Choroid plexus epithelial cell (primary cell): ENCODE measurements at places on chromosomes 2 and 18.

DNA sequence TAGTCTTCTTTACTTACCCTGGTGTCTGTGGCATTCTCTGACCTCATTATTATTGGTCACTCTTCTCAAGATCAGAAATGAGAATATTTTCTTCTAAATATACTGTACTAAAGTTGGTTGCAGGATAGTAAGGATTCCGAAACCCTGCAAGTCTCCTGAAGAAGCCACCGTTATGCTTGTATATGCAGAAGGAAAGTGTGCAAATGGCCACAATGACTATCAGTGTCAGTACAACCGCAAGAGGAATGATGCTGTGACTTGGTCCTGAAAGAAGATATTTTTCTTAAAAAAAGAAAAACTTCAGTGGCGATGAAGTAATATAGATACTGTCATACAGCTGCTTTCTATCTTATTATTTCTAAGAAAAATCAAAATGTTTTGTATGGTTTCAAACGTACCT, 120.7 kb downstream of the PLA2R1 start:
- DNase-seq = no peak

- DNase-seq = peak; percentile 63
Observed at GRCh38 chr18:22559414-22560274, 141.9 kb upstream of the CTAGE1 start.

- DNase-seq = peak; percentile 86
Observed at GRCh38 chr2:120283649-120284048, 31.0 kb downstream of the RALB start.

- DNase-seq = peak; percentile 87
Observed at GRCh38 chr2:188527141-188527540, 235.5 kb downstream of the GULP1 start.

GRCh38 chr2:27191070-27191829, 20.6 kb upstream of the ATRAID start:
- DNase-seq = peak; percentile 87

DNA sequence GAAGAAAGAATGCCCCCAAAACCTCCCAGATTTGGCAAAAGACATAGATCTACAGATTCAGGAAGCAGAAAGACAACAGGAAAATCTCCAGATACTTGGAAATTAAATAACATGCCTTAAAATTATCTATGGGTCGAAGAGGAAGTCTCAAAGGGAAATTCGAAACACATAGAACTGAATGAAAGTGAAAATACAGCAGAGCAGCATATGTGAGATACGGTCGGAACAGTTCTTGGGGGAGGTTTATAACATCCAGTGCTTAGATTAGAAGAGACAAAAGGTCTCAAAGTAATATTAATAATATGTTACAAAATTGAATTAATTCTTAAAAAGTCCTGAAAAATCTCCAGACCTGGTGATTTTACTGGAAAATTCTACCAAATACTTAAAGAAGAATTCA, 14.3 kb downstream of the KCNG2 start:
- no peak for DNase-seq

DNA sequence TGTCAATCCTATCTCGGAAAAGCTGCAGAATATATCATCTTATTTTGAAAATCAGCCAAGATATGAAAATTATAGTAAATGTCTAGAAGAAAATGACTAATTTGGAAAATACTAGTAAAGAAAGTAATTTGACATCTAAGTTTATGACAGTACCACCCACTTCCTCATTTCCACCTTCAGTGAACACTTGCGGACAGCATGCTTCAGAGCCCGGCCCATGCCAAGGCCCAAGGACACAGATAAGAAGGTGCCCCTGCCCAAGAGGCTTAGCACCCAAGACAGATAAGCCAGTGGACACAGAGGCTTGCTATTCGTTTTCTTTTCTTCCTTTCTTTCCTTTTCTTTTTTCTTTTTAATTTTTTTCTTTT, 4.8 kb upstream of the KCNG2 start:
- no peak for DNase-seq

- DNase-seq = no peak
Observed at GRCh38 chr2:30985493-30986230, 152.6 kb downstream of the GALNT14 start.

- DNase-seq = no peak
Observed at GRCh38 chr2:176080540-176081375, 3.0 kb downstream of the EVX2 start.

DNA sequence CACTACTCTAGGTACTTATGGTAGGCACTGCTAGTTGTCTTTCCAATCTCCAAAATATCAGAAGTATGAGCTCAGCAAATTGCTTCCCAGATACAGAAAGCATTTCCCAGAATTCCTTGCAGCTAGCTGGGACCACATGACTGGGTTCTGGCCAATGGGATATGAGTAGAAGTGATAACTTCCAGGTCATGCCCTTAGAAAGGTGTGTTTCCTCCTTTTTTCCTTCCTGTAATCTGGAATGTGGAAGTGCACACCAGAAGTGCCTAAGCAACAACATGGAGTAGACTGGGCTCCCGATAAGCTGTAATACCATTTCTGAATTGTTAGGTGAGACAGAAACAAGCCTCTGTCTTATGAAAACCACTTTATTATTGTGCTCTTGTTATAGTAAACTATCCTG, 279.8 kb downstream of the ZNF385B start:
- no peak for DNase-seq

GRCh38 chr2:54939446-54940118, 110.7 kb downstream of the RTN4 start:
- no peak for DNase-seq

- peak; percentile 80 for DNase-seq
Observed at GRCh38 chr18:72544092-72544886, at the start of gene CBLN2. Gene CBLN2 (minus strand): TSS chr18:72544342. CDS start chr18:72542160, 2,182 bp downstream.

DNA sequence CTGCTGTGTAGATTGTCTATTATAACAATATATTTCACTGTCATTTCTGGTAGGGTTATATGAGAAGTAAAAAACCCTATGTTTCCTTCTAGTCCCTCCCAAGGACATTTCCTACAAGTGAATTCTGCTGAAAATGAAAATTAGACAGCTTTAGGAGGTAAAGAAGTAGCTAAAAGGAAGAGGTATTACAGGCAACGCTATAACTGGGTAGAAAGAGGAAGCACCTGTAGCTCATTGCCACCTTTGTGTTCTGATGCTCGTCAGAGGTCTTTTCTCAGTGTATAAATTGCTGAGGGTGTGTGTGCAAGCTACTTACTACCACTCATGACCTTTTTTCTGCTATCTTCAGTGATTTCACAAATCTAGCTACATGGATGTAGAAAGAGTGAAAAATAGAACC, 1.4 kb downstream of the DNAJC10 start:
- DNase-seq = no peak

- DNase-seq = no peak
Observed at GRCh38 chr2:230925443-230925878, 419 bp upstream of the GPR55 start.
